ENCODE measurements at places on chromosomes 11 and 22.
A peak's percentile ranks its signal among the peaks of the same experiment; 100 is the strongest.

GRCh38 chr11:69371731-69372588, 78.0 kb downstream of the MYEOV start:
- no peak for DNase-seq

GRCh38 chr22:43972931-43973462, 17.8 kb downstream of the SAMM50 start:
- no peak for DNase-seq

- DNase-seq = no peak
Measured at GRCh38 chr11:131724436-131724975, 354.1 kb downstream of the NTM start.

DNA sequence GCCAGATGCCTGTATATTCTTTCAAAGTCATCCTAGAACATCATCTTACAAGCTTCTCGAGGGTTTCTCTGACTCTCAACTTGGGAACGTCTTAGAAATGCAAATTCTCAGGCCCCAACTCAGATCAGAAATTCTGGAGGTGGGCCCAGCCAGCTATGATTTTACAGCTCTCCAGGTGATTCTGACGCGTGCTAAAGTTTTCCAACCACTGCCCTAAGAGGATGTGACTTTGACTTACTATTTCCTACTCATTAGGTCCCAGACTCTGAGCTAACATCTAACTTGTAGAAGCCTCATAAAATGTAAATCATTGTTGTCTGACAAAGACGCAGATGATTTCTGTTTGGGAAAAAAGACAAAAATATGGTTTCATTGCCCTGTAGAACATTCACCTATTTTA, 61.1 kb downstream of the IRAG1 start:
- no peak for DNase-seq

DNA sequence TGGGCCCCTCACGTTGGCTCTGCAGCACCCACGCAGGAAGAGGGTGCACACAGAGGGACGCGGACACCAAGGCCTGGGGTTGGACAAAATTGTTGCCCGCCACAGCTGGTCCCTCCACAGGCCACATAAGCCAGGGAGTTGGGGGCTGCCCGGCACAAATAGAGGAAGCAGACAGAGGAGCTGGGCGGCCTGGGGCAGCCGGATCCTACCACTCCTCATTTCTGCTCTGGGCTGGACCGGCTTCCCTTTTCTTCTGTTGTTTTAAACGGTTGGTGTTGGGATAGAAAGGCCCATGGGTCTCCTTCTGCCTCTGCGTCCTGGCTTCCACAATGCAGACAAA, 36.4 kb upstream of the LINC01488 start:
- no peak for DNase-seq

DNA sequence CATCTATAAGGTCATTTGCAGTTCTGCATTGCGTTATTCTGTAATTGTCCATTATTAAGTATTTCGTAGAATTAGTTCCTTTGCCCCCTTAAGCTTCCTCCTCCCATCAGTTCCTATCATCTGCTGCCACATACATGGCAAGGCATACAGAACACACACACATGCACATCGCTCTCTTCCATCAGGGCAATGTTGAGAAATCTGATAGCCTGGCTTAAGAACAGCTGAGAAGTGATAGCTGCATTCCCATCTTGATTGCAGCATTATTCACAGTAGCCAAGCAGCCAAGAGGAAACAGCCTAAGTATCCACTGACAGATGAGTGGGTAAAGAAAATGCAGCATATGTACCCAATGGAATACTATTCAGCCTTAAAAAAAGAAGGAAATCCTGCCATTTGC, 186.8 kb upstream of the CADM1 start:
- DNase-seq = no peak

DNA sequence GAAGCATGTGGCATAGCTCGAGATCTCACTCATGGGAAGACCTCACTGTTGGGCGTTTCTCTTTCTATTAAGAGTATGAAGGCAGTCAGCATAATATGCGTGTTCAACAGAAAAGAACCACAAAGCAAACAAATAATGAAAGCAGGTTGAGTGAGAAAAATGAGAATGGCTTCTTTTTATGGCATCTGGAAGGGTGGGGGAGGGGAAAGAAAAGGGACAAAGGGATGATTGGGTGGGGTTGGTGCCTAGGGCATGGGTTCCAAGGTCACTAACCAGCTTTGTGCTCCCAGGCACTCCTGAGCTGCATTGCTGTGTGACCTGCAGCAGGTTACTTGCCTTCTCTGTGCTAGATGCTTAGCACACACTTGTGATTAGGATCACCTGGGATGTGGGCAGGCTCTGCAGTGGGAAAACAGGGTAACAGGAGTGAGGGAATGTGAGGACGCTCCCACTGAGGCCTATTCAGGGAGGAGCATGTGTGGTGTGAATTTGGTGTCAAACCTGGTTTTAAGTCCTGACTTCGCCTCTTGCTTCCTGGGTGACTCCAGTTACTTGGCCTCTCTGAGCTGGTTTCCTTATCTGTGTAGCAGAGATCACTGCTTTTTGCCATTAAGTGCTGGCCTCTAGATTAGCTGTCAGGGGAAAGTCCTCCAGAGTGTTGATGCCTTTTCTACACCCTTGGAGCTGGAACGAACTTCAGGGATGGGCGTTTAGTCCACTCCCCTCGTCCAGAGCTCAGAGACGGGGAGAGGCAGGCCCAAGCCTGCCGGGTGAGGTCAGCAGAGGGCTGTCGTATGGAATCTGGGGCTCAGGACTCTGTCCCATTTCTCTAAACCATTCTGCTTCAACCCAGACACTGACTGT, 74.8 kb downstream of the KIAA1671 start:
- no peak for DNase-seq

DNA sequence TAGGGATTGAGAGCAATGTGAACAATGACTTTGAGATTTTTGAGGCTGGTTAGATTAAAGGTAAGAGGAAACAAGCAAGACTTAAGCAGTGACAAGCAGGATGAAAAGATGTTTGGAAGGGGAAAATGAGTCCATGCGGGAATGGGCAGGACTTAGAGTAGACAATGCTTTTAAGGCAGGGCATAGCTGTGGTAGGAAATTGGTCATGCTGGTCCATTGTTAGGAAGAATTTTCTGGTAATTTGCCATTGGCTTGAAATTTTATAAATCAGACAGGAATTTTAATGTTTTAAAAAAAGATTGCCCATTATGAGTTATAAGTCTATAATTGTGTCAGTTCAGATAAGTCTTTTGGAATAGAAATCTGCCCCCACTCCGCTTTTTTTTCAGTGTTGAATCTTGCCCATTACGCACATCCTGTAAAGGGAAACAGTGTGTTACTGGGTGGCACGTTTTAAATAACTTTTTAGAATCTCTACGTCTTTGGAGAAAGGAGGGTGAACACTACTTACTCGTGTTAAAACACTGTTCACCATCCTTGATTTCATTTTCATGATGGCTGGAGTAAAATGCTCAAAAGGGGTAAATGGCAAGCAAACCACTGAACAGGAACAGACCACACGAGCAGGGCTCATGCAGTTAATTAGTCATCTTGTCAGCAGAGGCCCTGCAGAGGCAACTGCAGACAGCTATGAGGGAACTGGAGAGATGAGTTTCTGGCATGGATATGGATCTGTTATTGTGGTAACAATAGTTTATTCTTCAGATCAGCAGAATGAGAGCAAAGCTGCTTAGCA, 25.0 kb downstream of the SWAP70 start:
- peak; percentile 66 for DNase-seq

DNA sequence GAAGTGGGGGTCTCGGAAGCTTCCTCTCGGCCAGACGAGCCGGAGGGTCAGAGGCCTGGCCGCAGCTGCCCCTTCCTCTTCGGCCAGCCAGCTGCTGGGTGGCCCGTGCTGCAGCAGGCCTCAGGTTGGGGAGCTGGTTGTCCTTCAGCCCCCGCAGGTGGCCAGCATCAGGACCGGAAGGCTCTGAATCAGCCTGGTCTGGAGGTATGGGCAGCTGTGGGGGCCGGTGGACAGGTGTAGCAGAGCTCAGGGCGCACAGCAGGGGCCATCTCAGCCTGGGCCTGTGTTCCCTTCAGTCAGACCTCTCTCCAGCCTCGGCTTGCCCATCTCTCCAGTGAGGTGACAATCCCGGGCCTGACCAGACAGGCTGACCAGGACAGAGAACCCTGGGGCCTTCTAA, 13.9 kb upstream of the TBX1 start:
- DNase-seq = no peak
